ENCODE measurements at places on chromosomes 16 and 17.

DNA sequence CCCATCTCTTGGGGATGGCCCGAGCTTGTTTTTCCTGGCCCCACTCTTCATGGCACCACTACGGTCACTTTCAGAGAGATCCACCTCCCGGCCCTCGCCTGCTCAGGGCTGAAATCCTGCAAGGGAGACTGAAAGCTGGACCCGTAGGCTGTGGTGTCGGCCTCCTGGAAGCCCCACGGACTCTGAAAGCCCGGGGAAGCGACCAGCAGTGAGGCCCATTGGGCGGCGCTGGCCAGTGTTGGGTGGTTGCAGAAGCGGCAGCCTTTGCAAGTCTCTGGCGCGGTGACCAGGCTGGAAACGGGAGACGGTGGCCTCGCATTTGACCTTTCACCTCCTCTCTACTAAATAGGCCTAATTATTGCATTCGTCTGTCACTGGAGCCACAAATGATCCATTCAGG lies 186.0 kb upstream of the FOXF1 start:
- DNase-seq = no peak

- peak; percentile 3 for DNase-seq
Measured at GRCh38 chr17:77999413-78000173, 41.1 kb downstream of the TNRC6C start.

GRCh38 chr16:21684199-21684598 lies 20.4 kb downstream of the OTOA start:
- DNase-seq = no peak

DNA sequence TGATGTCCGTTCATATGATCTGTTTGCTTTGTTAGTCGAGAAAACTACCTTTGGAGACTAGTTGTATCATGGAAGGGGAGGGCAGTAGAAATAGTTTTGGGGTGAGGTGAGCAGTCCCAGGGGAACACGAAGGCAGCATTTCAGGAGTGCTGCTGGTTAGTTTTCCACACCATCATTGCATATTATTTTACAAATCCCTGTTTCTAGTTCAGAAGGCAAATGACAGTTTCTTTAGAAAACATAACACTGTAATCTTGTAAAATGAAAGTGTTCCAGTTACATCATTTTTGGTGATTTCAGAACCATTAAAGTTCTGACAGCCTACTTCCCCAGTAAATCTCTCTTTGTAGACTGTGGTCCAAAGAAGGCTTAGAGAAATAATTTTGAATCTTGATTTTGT lies 25.4 kb downstream of the BANP start:
- no peak for DNase-seq

DNA sequence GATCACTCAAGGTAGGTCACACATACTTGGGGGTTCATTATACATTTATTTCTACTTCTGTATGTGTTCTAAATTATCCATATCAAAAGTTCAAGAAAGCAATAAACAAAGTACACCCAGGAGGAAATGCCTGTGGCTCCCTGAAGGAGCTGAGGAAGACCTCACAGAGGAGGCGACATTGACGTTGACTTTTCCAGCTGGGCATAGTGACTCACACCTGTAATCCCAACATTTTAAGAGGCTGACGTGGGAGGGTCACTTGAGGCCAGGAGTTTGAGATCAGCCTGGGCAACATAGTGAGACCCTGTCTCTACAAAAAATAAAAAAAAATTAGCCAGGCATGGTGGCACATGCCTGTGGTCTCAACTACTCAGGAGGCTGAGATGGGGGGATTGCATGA lies 16.3 kb downstream of the ITGAD start:
- peak; percentile 71 for DNase-seq

DNA sequence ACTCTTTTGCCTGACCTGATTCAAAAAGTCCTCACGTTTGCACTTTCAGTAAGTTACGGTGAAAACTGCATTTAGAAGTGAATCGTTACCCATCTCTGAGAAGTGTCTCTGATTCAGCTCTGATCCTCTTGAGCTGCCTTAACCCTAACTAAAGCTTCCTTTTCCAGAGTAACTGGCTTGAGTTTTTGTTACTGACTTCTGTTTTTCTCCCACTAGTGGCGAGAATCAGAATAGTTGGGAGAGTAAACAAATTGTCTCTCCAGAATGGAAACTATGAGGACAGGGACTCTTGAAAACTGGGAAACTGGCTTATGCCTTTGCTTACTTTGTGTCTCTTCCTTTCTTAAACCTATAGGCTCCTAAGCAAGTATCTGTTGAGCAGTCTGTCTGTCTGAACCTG lies 31.3 kb upstream of the KPNB1 start:
- DNase-seq = no peak

- DNase-seq = no peak
Measured at GRCh38 chr16:64202571-64202970, 919.3 kb downstream of the CDH11 start.

DNA sequence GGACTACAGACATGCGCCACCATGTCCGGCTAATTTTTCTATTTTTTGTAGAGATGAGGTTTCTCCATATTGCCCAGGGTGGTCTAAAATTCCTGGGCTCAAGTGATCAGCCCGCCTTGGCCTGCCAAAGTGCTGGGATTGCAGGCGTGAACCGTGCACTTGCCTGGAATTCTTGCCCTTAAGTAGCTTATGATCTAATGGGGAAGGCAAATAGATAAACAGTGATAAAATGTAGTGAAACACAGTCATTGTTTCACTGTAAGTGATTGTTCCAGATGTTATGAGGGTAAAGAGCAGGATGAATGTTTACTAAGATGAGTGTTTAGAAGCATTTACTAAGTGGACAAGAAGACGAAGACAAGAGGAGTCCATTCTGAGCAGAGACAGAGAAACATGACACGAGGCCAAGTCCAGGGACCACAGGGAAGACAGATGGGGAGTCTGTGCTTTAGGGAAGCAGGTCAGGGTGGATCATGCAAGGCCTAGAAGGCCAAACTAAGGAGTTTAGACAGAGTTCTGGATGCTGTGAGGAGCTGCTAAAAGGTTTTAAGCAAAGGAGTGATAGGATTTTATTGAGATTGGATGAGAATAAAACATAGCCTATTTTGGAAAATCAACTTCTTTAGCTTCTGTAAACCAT lies 36.9 kb downstream of the YPEL2 start:
- no peak for DNase-seq

DNA sequence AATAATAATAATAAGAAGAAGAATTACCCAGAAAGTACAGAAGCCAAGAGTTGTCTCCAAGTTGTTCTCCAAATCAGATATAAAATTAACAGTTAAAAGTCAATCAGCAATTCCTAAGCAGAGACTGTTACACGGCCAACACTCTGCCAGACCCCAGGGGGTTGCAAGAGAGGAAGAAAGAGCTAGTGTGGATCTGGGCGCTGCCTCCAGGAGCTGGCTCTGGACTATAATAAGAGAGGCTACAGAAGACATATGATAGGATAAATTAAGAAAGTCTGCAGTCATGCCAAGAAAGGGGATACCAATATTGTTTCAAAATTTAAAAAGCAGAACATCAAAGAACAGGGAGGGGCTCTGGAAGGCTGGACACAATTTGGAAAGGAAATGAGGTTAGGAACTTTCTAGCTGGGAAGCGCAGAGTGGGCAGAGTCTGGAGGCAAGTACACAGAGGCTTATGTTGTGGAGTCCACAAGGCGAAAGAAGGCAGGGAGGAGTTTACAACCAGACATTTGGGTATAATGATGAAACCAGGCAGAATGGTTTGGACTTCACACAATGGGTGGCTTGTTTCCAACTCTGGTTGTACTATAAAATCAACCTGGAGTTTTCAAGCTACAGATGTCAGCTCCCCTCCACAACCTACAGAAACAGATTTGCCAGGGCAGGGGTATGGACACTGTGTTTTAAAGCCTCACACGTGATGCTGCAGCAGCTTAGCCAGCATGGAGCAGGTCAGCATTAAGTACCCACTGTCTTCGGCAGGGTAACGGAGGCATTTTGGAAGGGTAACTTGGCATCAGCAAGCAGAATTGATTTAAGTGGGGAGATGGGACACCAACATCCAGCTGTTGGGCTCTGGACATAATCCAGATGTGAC lies 49.4 kb downstream of the SLC39A11 start:
- DNase-seq = peak; percentile 48

- DNase-seq = no peak
Measured at GRCh38 chr17:80361495-80362220, 53.3 kb upstream of the ENDOV start.

DNA sequence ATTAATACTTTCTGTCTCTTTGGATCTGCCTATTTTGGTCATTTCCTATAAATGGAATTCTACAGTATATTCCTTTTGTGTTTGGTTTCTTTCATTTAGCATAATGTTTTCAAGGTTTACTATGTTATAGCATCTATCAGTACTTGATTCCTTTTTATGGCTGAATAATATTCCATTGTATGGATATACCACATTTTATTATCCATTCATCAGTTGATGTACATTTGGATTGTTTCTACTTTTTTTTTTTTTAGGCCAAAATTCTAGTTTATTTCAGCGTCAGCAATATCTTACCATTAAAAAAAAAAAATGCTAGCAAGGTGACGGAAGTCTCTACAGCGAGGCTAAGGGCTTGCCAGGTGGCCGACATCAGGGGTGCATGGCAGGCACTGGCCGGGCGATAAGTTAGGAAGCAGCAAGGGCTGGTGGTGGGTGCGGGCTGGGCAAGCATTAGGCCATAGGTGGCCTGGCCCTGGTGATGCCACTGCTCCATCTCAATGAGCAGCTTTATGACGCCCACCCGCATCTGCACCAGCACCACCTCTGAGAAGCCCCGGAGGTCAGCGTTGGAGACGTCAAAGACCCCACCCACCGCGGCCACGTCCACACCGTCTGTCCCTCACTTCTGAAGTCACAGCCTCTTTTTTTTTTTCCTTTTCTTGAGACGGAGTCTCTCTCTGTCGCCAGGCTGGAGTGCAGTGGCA lies 11.4 kb upstream of the C16orf87 start:
- no peak for DNase-seq

GRCh38 chr17:11944587-11944986 lies 52.7 kb downstream of the ZNF18 start:
- DNase-seq = no peak

- DNase-seq = no peak
Measured at GRCh38 chr16:79542237-79542774, 58.2 kb downstream of the MAF start.

GRCh38 chr17:66317629-66318028 lies 15.2 kb downstream of the PRKCA start:
- peak; percentile 61 for DNase-seq

- DNase-seq = no peak
Measured at GRCh38 chr16:734208-734980, 6.4 kb downstream of the CIAO3 start.

DNA sequence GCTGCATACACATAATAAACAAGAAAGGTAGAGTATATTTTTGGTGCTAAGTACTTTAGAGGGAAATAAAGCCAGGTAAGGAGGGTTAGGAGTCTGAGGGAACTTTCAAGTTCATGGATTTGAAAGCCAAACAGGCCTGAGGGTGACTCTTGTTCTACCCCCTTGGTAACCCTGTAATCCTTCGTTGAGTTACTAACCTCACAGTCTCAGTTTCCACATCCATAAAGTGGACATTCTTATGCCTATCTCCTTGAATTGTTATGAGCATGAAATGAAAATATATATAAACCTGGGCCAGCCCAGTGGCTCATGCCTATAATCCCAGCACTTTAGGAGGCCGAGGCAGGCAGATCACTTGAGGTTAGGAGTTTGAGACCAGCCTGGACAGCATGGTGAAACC lies 22.4 kb downstream of the PECAM1 start:
- no peak for DNase-seq

DNA sequence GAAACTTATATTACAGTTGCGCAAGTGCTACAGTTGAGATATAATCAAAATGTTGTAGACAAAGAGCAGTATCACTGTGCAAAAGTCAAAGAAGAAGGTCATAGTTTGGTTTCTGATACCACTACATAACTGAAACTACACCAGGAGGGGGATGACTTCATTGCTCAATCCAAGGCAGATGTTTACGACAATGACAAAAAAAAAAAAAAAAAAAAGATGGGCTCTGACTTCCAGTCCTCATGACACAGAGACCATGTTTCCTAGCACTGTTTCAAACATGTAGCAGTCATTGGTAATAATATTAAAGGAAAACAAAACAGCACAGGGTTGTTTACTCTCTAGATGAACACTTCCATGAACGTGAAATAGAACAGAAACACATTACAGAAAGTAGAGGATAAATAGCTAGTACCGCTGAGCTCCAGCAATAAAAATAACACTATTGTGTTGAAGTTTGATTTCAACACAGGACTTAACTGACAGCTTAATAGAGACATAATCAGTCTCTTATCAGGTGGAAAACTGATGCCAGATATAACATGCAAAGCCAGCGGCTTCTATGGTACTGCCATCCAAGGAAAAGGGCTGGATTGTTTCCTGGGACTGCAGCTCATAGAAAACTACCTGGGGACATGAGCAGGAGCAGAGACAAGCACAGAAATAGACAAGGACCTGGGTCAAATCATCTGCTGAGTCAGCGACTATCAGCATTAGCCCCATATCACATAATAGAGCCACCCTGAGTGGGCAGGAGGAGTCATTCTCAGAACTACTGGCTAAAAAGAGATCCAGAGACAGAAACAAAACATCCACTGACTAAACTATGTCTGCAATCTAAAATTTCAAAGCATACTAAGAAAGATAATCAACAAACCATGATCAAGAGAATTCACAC lies 463.6 kb upstream of the SOX9 start:
- no peak for DNase-seq

DNA sequence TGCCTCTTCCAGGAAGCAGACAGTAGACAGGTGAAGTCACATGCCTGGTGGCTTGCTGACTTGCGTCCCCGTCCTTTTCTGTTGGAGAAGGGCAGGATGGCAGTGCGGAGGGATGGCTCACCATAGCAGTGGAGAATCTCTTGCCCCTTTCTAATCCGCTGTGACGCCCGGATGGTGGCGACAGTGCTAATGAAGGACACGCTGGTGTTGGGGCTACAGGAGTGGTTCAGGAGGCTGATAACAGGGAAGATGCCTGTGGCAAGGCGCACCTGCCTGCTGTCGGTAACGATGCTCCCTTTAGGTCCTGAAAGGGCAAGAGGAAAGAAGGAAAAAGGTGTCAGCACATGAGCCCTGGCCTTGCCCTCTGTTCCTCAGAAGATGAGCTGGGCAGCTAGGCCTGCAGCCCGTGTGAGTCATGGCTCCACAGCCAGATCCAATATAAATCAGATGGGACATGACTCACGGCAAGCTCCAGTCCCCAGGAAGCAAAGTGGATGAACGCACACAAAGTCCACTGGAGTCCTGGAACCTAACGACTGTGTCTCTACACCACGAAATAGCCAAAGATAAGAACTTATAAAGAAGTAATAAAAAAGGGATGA lies 25.5 kb downstream of the SERPINF1 start:
- DNase-seq = peak; percentile 94

GRCh38 chr16:57846078-57846697 lies 43.9 kb upstream of the KIFC3 start:
- no peak for DNase-seq

DNA sequence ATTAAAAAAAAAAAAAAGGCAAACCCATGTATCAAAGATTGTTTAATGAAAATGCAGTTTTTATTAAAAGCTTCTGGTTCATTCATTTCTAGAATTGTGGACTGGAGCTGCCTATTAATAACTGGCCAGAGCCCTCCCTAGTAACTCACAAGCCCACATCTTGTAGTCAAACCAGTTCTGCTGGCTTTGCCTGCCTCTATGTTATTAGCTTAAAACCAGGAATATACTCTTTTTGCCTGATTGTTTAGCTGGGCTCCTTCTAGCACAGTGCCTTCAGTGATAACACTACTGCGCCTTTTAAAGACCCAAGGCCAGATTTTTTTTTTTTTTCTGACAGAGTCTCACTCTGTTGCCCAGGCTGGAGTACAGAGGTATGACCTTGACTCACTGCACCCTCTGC lies 26.0 kb downstream of the TAC4 start:
- DNase-seq = no peak
